ENCODE measurements at places on chromosomes 5 and 9.
A peak's percentile ranks its signal among the peaks of the same experiment; 100 is the strongest.

DNA sequence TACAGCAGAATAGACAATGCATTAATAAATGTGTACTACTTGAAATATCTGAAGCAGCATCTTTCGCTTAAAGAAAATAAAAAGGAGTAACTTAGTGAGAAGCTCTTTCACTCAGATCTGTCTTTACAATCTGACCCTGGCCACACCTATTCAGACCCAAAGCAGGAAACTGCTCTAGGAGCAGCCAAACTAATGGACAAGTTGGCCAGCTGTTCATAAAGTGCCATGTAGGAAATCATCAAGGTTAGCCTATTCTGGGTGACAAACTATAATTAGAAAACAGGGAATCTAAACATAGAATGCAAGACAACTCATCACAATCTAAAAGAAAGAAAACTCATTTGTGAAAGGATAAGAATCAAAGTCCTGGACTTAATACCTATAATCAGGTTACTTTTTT, 101.3 kb downstream of the AGTPBP1 start:
- DNase-seq, result no peak

- no peak for DNase-seq
Measured at GRCh38 chr5:169554251-169554650, 29.3 kb upstream of the SPDL1 start.

- DNase-seq, result no peak
Measured at GRCh38 chr9:6655036-6655435, 9.5 kb upstream of the GLDC start.

DNA sequence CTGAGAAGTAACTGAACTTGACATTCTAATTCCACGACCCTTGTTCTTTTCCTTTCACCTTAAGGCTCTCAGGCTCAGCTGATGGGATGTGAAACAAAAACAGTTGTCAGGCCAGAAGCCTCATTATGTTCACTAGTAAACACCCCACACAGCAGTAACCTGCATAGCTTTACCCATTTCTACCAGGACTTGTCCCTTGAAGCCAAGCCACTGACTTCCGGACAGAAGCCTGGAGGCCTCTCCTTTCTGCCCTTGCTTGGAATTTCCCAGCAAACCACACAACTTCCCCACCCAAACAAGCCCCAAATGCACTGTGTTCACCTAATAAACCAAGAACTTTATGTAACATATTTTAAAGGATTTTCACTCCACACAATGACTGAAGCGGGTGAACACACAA, 19.6 kb downstream of the PRUNE2 start:
- no peak for DNase-seq

GRCh38 chr5:169805527-169805934, 168.5 kb downstream of the DOCK2 start:
- peak; percentile 62 for DNase-seq

DNA sequence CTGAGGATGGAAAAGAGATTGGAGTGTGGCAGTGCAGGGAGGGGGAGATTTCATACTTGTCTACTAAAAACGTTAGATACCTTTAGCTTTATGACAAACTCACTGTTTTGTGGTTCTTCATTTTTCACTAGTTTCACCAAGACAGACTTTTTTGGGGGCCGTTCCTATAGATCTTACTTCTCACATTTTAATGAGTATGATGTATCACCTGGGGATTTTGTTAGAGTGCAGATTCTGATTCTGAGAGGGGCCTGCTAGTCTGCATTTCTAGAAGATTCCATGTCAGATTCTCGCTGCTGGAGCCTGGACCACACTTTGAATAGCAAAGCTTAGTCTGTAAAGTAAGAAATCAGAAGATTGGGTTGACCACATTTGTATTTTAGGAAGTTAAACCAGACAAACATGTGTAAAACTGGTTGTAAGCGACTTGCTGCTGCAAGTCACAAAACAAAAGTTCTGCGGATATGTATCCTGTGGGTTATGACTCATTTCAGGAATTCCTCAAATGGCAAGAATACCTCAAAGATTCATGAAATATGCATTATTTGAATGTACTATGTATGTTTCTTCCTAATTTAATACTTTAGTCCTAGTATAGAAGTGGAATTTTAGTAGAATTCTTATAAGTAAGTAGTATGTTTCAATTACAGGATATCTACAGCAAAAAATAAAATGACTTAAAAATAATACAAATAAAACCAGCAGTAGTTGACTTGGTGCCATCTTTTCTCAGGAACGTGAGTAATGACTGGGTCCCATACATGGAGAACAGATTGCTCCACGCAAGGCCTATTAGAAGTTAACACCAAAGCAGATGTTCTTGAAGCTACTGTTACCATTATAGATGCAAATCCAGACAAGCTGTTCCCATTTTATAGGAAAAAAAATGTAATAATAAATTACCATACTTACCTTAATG, 27.8 kb downstream of the NFIL3 start:
- DNase-seq, result peak; percentile 82

DNA sequence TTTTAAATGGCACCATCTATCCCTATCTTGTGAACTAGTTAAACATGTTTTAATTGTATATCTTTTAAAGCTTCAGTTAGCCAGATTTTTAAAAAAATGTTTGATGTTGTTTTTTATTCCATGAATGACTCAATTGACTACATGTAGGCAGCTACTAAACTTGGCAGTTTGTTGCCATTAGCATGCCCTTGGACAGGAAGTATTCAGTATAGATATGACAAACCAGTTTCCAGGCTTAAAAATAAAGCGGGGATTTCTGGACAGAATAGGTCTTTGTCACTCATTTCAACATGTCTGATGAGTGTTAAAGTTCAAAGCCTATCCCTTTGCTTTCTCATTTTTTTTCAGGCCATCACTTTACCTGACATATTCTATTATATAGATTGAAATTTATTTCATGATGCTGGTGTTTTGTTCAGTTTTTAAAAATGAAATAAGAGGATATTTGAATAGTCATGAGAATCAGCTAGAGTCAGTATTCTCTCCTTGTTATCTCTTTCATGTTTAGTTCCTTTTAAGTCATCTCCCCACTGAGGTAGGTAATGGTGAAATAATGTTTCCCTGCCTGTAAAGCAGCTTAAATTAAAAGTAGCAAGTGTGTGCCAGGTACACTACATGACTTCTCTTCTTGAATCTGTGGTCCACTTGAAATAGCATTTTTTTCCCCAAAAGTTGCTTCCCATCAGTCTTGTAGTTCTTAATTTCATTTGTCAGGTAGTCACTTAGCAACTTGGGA, 11.9 kb downstream of the TNFAIP8 start:
- peak; percentile 60 for DNase-seq

DNA sequence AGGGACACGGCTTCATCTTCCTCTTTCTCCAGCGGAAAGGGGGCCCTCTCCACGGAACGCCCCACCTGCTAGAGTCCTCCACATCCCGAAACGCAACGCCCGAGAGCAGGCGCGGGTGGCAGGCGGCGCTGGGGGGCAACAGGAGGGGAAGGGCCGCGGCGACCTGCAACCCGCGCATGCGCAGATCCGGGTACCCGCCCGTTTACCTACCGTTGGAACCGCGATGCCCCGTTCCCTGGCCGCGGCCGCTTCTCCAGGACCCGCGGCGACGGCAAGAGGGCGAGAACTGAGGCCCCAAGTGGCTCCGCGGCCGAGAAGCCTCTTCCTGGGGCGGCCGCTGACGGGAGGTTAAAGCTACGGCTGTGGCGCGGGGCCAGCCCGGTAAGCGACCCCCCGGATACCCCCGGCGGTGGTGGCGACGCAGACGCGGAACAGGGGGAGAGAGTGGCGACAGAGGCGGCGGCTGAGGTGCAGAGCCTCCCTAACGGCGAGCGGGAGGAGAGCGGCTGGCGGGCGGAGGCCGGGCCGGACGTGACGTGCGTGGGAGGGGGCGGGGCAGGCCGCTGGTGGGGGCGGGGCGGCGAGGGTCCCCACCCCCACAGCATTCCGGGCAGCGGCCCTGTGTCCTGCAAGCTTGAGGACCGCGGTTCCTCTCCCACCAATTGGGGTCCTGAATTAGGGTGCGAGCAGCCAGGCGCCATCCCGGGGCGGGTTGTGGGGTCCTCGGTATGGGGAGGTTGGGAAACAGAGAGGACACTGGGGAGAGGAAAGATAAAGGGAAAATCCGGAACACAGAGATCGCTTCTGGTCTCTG, at the start of gene FAM13B:
Gene FAM13B, minus strand, starts transcription at position 508 of the 814 bp plus-strand sequence. CDS start 13,968 bp downstream, outside the sequence.
- peak; percentile 81 for DNase-seq

DNA sequence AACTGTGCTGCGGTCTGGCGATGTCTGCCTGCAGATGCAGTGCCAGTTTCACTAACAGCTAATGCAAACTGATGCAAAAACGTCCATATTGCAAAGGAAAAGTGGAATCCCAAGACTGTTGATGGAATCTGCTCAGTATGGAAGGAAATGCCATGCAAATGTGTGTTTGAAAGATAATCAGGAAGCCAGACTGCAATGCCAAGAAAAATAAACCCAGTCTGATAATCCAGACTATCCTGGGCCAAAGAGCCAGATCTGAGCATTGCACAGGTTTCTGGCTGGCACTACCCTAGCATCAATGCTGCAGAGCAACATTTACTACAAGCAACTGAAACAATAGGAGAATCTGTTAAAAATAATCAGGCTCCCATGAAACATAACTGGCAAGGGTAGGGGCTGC, 130.3 kb downstream of the FSTL4 start:
- DNase-seq, result no peak

DNA sequence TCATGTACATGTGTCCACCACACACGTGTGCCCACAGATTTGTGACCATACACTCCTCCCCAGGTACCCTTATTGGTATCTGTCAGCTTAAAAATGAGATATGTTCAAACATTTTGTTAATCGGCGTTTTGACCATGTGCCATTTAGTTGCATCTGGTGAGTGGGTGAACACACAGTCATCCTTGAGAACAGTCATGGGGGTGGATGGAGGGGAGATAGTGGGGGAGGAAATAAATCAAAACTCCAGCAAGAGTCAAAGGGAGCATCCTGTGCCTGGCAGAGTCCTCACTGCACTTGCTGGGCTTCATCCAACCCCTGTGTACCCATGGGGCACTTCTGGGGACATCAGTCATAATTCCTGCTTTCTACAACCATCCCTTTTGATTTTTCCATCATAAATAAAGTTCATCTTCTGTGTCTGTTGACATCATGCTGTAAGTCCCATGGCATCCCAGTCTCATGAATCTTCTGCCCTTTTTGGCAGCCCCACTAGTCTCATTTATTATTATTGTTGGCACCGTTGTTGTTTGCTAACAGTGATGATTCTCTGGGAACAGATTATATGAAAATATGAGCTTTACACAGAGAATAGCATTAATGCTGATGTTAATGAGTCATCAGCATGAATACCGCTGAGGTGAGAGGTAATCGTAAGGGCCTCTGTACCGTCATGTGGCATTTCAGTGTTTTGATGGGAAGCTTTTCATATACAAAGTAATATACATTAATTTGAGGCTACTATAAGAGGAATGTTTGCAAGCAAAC, 24.4 kb upstream of the CLK4 start:
- peak; percentile 65 for DNase-seq

GRCh38 chr5:154756009-154756867, 1.1 kb downstream of the LARP1 start:
- DNase-seq, result no peak

DNA sequence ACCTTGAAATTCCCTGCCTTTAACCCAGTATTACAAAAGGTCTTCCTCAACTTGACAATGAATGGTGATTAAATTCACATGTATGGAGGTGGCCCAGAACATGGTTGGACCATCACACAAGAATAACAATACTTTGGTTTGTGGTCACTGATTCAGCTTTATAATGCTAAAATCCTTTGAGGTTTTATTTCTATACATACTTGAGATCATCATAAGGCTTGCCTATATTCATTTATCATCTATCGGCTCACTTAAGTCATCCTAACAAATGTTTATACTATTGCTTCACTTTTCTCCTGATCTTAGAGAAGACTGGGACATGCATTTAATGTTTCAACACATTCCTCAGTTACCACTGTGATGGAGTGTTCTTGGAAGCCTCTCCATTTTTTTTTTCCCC, 191.3 kb downstream of the DMAC1 start:
- no peak for DNase-seq

GRCh38 chr5:15897656-15898055, 281.9 kb downstream of the MARCHF11 start:
- DNase-seq, result no peak

- no peak for DNase-seq
Measured at GRCh38 chr5:14149672-14150274, 6.6 kb downstream of the TRIO start.

- no peak for DNase-seq
Measured at GRCh38 chr5:125210242-125210947, 464.0 kb upstream of the ZNF608 start.

DNA sequence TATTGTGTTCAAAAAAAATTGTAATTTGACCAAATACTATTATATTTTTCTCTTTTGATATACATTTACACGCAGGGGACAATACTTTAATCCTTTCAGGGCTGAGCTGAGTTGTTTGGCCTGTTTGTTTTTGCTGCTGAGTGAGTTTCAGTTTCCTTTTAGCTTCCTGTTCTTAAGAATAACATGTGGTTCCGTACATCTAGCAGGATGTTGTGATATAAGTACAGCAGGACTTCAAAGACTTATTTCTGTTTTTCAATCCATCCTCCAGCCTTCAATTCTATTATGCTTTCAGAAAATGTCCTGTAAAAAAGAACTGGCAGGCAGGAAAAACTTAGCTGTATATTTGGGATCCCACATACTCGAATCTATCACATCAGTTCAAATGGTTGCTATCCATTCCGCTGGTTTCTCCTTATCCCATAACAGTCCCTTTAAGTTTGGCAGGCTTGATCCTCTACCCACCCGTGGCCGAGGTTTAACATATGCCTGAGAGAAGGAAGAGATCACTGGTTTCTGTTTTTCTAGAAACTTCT, 1037.3 kb upstream of the ACO1 start:
- peak; percentile 79 for DNase-seq

GRCh38 chr5:74686962-74687751, 2.1 kb downstream of the HEXB start:
- DNase-seq, result peak; percentile 22

Data from cardiac fibroblast (primary cell).